ENCODE measurements at places on chromosomes 1 and 21.

DNA sequence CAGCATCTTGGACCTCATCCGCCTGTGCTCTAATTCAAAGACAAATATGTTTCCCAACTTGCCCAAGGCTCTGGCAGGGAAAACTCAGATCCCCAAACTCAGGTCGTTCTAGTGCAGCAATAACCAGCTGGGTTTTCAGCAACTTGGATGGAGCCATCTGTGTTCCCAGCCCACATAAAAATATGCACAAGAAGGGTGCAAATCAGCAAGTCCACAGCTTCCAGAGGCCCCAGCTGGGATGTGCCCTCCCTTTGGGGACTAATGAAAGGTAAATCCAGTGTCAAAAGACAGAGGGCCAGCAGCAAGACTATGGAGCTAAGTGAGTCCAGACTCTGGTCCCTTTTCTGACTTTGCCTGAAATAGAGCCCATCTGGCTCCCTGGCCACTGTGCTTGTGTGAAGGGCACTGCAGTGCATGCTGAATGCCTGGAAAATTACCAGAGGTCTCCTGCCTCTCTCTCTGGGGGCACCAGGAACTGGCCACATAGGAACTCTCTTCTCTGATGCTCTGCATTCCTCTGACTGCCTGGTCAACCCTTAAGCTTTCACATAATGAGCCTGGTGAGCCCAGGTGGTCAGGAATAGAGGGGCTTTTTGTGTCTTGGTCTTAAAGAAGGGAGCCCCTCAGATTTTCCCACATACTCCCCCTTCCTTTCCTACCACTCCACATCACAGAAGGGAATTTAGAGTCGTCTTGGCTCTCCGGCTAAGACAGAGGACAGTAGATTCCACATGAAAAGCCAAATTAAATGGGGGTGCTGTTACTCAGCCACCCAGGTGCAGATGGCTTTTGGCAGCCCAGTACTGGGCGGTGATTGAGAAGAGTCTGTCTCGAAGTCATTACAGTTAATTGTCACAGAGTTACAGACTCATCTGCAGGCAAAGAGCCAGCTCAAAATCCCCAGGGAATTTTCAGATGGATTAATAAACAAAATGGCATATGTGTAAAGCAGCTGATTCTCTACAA lies 88.1 kb upstream of the C1orf21 start:
- no peak for DNase-seq

GRCh38 chr1:20443703-20444586 lies 42.1 kb downstream of the CAMK2N1 start:
- DNase-seq: no peak

GRCh38 chr21:32136546-32136945 lies 142.3 kb downstream of the MIS18A start:
- DNase-seq: no peak

DNA sequence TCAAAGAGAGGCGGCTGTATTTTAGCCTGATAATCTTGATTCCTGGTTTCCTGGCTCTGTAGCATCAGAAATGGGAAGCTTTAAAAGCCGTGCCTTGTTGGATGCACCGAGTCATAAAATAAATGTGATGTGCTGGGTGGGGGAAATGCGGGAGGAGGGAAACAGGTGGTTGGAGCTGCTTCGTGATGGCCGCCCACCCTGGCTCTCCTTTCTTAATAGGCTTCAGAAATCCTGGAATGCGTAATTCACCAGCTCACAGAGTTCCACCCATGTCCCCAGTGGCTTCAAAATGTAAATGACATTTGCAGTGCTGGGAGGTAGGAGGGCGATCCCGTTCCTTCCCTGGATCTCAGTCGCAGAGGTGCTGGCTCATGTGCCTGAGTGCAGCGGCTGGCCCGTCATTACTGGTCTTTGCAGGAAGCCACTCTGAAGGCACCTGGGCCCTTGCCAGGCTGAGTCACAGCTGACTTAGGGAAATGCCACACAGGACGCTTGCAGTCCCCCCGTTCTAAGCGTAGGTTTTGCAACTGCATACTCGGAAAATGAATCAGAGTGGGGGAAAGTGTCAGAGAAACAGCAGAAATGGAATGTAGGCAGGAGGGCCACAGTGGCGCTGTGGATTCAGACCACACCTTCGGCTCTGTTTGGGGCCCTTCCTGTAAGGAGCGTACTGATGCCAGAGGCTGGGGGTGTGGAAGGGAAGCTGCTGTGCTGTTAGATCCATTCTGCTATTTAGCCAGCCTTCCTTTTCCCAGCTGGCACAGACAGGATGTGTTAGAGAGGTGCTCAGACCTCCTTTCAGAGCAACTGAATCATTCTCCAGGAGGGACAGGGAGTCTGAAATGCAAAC lies 37.6 kb downstream of the GALNT2 start:
- DNase-seq: no peak

- DNase-seq: no peak
Measured at GRCh38 chr1:110433803-110434202, 17.1 kb upstream of the PROK1 start.

DNA sequence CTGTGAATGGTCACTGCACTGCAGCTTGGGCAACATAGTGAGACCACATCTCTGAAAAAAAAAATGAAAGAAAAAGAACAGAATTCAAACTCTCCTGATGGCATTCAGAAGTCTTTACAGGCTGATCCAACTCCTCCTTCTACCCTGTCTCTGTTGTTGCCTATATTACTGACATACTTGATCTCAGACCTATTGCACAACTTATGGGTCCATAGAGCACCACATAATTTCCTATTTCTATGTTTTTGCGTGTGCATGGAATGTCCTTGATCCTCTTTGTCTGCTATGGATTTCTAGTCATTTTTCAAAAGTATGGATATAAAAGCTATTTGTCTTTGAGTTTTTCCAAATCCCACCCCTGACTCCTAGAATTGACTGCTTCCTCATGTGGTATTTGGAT lies 22.4 kb upstream of the CYP2J2 start:
- no peak for DNase-seq

GRCh38 chr1:162471290-162471853 lies 26.2 kb upstream of the UHMK1 start:
- DNase-seq: no peak

- DNase-seq: no peak
Measured at GRCh38 chr1:14970115-14970798, 183.3 kb upstream of the TMEM51 start.

DNA sequence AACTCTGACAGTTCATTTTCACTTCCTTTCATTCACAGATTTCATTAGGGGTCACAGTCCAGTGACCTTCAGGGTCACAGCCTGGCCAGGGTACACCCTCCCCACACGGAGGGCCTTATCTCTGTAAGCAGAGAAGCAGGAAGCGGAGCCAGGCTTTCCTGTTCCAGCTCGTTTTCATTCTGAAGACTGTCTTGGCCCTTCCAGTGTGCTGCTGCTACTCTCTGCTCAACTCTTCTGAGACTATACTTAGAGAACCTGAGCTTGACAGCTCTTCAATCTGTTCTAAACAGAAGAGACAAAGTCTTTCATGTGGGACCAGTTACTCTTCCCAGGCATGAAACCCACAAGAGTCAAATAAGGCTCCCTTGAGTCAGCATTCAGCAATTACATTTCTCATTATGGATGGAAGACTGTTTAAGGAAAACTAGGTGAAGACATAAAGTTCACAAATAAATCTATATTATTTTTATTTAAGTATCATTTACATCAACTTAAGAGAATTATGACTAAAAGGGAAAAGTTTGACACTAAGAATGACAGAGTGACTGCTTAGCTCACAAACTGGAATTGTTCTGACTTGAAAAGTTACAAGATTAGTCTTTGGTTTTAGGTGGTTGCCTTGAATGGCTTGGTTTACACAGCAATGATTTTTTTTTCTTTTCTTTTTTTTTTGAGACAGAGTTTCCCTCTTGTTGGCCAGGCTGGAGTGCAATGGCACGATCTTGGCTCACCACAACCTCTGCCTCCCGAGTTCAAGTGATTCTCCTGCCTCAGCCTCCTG lies 4.8 kb upstream of the TDRD10 start:
- no peak for DNase-seq

- DNase-seq: no peak
Measured at GRCh38 chr1:71438626-71439025, 357.8 kb upstream of the ZRANB2 start.

DNA sequence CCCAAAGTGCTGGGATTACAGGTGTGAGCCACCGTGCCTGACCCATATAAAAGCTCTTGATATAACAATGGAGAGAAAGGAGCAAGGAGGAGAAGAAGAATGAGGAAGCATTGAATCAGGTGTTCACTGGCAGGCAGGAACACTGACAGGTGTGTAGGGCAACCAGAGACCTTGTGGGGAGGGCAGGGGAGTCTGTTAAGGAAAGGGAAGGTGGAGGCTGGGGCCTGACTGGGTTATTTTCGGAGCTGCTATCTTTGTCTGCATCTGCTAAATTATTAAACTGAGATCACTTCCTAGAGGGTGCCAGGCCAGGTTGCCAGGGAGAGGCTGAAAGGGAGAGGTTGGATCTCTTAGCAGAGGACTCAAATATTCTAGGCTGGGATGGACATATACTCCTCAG lies 6.8 kb upstream of the TRNP1 start:
- no peak for DNase-seq

DNA sequence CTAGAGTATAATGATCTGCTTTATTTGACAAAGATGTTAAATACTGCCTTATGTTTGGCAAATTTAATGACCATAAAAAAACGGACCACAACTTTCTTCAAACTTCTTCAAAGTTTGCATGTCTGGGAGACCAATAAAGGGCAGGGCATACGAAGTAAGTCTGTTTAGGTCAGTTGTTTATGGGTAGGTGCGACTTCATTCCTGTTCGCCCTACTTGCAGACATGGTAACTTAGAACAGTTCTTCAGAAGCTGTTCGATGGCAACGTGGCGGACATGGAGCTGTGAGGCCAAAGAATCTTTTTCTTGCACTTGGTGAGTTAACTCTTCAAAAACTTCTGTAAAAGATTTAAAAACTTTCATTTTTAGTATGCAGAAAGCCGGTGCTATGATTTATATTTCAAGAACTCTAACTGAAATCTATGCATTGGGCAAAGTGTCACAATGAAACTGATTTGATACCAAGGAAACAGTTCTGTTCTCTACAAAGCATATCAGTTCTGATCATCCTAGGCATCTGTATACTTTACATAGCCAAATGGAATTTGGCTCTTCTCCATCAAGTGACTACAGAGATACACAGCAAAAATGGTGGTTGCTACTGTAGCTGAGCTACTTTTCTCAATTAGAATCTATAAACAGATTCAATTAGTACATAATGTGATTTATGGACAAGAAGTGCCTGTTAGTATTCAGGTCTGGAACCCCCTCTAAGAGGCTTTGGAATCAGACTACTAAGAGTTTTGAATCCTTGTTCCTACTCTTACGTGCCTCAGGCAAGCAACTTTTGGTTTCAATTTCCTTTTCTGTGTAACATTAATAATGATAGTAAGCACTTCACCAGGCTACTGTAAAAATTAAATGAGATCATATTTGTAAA lies 25.7 kb downstream of the C21orf91 start:
- DNase-seq: no peak
